NCI-H2171 treated with DMSO at 0.1 percent for 48 hours (cell line): ENCODE measurements at places on chromosomes 2 and 18.

DNA sequence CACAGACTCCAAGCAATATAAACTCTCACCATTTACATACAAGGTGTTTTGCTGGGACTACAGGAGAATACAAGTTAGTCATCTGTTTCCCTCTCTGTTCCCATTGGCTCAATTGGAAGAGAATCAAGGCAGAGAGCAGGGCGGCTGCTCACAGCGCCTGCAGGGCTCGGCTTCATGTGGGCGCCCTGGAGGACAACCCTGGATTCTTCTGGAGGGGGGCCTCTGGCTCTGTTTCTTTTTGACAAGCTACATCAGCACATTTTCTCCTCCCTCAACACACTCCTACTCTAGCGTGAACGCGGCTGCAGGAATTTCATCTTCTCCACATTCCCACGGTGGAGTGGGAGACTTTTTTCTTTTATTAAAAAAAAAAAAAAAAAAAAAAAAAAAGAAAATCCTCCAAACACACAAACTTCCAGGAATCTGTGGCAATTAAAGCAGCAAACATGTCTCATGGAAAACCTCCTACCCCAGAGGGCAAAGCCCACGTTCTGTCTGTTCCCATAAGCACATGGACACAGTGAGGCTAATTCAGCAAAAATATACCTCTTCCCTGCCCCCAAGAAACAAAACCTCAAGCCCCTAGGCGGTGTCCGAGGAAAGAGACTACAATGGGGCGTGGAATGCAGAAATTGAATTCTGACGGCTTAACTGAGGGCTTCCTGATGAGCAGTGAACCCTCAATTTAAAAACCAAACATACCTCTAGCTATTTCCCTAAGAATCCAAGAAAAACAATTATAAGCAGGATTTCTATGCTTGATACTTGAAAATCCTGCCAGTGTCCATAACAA is 50.6 kb downstream of the PARD6G start:
- DNase-seq, result no peak

DNA sequence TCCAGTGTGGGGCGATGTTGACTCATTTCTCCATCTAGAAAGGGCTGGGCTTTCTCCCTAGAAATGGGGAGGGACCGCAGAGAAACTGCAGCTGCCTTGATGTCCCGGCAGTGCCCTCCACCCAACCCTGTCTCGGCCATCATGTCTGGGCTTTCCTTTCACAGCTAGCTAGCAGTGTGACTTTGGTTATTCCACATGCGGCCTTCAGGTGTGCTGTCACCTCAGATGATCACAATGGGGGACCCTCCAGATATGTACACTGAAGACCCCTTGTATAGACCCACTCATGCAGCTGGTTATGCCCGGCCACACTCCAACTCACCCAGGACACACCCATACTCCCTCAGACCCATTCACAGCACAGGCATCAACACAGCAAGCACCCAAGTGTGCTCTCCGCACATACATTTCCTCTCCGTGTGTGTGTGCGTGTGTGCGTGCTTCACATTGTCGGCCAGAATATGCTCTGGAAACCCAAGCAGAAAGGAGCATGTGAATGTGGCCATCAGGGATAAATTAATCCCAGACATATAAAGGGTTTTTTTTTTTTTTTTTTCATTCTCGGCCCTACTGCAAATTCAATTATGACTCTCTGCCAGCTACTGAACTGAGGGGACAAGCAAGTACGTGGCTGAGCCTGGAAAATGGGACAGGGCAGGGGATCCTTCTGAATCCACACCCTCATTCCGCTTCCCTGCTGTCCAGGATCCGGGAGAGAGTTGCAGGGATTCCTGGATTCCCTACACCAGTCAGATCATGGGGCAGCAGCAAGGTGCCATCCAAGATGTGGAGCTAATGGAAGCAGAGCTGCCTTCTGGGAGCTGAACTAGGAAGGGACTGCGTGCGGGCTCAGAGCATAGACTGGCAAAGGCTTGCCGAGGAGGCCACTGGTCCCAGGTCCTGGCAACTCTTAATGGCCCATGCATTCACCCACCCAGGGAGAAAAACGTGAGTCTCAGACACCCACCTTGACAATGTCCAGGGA is 240.2 kb downstream of the DYSF start:
- DNase-seq, result no peak

DNA sequence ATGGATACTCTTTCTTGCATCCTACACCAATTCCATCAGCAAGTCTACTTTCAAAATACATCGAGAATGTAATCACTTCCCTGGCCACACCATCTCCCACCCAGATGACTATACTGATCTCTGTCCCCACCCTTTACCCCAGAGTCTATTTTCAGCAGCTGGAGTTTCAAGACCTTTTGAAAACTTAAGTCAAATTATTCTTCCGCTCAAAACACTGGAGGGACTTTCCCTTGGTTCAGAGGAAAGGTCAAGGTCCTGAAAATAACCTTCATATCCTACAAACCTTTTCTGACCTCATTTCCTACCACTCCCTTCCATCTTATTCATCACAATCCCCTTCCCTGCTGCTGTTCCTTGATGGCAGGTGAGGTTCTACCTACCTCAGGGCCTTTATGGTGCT is 58.8 kb upstream of the LYPD6 start:
- DNase-seq, result no peak

DNA sequence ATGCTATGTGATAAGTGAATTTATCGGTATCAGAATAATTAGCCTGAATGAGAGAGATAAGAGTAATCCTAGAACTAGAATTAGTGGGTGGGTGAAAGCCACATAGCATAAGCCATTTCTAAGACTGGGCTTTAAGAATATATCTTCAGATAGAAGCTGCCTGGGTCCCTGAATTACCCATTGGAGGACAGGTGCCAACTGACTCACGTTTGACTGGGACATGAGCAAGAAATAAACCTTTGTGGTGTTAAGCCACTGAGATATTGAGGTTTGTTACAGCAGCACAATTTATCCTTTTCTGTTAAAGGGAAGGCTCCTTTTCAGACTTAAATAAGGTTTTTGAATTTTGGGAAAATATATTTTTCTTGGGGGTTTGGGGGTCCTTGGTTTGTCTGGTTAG is 95.9 kb downstream of the POLE4 start:
- DNase-seq, result no peak

GRCh38 chr2:16049406-16049805 is 109.1 kb downstream of the MYCN start:
- no peak for DNase-seq

GRCh38 chr18:76472829-76473228 is 22.2 kb downstream of the ZNF516 start:
- DNase-seq, result no peak

DNA sequence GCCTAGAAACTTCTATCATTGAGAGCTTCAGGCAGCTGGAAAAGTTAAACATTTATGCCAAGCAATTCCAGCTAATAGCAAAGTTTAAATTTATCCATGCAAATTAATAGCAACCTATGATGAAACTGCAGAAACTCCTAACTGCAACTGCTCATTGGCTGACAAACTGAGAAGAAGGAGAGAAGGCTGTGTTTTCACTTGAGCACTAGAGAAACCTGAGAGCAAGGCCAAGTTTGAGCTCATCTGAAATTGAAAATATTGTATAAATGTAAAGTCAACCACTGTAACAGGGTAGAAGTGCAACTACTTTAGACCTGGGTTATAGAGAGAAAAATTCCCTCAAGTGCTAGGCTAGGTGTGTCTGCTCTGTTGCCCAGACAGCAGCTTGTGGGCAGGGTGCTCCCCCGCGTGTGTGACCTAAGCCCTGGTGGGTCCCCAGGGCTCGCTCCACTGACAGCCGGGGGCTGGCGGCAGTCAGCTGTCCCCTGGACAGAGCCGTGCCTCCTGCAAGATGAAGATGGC is 50.2 kb downstream of the CABYR start:
- DNase-seq, result no peak

DNA sequence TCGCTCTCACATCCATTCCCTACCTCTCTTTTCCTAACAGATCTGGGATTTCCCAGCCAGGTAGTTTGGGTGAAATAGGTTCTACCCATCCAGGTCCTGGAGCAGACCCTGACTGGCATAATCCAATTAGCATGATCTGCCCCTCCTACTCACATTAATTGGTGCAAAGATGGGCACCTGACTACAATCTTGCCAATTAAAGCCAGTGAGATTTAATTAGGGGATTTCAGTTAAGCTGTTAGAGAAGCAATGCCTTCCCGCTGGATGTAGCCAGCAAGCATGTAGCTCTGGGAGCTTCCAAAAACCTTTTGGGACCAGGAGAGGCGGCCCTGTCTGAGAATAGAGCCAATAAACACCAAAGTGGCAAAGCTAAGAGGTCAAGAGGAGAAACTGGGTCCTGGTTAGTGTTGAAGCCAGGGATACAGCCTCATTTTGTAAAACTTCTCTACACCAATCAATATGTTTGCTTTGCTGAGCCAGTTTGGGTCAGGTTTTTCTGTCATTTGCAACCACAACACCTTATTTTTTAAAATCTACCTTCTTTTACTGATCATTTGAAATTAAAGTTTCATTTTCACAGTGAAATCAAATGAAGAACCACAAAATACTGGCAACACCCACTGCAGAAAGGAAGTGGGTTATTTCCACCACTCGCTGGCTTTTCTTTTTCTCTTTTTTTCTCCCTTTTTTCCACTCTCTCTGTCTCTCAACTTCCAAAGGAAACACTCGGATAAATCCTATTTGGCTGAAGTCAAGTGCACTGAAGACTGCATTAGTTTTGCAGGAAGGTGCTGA is 3.2 kb upstream of the TTC39C start:
- no peak for DNase-seq

DNA sequence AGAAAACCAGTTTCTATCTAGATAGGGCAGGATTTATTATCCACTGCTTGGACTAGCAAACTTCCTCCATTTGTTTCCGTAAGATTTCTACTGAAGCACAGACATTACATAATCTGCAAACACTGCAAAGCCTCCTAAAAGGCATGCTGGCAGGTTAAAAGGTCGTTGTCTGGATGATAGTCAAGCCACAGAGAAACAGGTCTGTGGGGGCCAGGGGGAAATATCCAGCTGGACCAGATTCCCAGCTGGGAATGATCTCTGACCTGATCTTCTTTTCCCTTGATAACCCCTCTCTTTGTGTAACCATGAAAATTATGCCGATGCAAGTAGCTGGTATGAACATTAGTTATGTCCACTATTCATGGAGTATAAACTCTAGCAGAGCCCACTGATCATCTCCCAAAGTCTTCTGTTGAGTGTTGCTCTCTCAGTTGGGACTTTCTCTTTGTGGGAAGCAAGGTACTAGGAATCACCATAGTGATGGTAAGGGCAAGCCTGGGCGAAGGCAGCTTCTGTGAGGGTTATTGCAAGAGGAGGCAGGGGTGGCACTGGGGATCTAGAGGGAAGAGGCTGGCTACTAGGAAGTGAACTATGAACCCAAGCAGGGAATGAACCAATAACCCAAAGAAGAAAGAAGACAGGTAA is 61.3 kb downstream of the GDF7 start:
- peak; percentile 40 for DNase-seq

GRCh38 chr2:137937246-137937645 is 27.0 kb upstream of the HNMT start:
- DNase-seq, result no peak

DNA sequence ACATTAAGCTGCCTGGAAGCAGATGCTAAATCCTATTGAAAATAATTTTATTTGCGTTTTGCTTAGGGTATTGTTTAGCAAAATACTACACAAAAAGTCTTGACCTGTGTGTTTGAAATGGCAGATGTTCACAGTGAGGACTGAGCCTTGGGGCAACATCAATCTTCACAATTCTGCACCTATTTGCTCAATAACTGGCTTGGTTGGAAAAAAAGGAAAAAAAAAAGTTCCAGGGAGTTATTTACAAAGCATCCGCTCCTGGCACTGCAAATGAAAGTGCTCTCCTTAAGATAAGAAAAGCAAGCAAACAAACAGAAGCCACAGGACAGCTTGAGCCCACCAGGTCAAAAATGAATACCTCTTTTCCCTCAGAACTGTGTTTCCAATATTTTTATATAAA is 77.7 kb downstream of the MAP2 start:
- no peak for DNase-seq

DNA sequence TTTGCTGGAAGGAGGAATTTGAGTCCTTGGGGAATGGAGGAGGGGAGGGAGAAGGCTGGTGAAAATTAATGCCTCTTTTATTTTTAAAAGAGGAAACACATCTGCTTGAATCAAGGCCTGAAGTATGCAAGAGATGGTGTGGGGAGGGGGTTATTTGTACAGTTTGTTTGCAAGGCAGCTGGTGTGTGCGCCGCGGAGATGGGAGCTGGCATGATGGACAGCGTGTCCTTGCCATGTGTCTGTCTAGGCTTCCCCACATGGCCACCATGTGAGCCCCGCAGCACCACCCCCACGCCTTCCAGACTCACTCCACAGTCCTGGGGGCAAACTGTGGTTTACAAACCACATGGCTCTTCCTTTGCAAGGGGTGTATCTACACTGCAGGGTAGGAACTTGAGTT is 154.8 kb upstream of the APCDD1 start:
- no peak for DNase-seq
